ENCODE measurements at places on chromosomes 13 and 19.

DNA sequence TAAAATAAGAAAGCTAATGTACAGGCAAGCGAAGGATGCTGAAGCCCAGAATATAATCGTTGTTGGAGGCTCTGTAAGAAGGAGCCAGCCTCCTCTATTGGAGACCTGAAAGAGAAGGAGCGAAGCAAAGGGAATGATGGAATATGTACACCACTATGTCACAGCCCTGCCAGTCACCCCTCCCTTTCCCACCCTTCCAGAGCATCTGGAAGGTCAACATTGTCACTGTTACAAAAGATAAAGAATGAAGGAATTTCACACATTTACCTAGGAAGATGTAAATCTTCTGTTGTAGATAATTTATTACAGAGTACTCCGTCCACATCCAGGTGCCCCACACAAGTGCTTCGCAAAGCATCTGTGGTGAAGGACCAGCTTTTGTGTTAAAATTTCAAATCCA, 39.7 kb upstream of the SACS start:
- no peak for DNase-seq

DNA sequence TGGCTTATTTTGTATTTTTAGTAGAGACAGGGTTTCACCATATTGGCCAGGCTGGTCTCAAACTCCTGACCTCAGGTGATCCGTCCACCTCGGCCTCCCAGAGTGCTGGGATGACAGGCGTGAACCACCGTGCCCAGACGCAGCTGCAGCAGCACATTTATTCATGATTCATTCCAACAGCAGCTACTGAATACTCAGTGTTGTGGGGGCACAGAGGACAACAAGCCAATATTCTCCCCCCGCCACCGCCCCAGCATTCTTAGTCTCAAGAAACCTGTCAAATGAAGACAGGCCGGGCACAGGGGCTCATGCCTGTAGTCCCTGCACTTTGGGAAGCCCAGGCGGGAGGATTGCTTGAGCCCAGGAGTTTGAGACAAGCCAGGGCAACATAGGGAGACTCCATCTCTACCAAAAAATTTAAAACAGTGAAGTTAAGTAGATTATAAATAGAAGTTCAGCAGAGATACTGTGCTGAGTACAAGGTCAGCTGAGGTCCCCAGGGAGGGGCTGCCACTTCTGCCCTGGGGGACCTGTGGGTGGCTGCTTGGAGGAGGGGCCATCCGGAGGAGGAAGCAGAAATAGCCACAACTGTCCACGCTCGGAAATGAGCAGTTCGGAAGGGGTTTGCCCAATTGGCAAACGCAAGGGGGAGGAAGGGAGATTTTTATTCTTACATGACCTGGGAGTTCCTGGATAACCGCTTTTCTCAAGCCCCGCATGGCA, 4.3 kb downstream of the DOT1L start:
- no peak for DNase-seq

DNA sequence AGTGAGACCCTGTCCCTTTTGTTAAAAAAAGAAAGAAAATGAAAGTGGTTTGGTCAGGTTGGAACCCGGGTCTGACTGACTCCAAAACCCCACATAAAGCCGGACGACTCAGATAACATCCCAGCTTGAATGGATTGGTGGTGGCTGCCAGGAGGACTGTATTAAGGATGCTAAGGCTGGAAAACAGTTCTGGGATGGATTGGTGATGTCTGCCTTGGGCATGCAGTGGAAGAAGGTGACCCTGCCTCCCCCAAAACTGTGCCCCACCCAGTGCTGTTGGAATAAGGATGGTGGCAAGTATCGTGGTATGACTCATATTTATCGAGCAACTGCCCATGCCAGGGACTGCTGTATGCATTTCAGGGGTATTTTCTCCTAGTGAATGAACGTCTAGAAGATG, 18.5 kb upstream of the COLGALT1 start:
- DNase-seq, result no peak

- no peak for DNase-seq
Observed at GRCh38 chr19:30312582-30313352, 59.4 kb upstream of the ZNF536 start.

- no peak for DNase-seq
Observed at GRCh38 chr13:108984251-108984920, 355.0 kb downstream of the MYO16 start.

- no peak for DNase-seq
Observed at GRCh38 chr13:73138638-73139491, 80.1 kb downstream of the KLF5 start.

DNA sequence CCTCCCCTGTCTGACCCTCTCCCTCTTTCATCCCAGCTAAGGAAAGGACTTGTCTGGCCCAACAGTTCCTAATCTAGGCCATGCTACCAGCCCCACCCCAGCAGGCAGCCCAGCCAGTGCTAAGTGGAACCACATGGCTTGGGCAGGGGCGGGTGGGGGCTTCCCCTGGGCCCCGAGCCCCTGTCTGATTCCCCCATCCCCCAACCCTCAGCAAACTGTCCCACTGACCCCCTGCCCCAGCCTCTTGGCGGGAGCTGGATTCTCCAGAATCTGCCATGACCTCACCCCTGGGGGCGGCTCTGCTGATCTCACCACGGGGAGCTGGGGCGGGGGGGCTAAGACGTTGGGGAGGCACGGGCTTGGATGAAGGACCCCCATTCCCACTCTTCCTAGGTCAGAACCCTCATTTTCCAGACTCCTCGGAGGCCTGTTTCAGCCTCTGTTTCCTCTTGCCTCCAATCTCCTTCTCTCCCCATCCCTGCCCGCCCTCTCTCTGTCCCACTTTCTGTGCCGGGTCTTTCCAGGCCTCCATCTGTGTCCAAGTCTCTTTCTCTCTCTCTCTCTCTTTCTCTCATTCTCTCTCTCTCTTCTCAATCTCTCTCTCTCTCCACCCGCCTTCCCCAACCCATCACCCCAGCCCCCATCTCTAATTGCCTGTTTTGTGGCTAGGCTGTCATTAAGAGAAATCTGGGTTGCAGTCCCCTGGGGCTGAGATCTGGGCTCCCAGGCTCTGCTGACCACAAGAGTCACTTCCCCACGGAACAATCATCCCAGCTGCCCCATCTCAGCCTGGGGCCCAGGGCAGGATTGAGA, 2.7 kb downstream of the COL5A3 start:
- DNase-seq, result no peak

GRCh38 chr13:95862408-95862807, 185.5 kb downstream of the DNAJC3 start:
- DNase-seq, result no peak

DNA sequence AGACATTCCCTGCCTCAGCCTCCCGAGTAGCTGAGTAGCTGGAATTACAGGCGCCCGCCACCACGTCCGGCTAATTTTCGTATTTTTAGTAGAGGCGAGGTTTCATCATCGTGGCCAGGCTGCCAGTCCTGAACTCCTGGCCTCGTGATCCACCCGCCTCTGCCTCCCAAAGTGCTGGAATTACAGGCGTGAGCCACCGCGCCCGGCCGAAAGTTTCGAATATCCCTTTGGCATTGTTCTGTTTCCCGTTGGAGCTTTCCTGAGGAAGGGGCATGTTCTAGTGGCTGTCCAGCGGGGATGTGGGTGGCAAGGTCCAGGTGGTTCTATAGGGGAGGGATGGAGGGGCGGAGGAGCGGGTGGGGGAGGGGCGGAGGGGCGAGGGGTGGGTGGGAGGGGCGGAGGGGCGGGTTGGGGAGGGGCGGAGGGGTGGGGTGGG, 2.1 kb upstream of the BSG start:
- no peak for DNase-seq

DNA sequence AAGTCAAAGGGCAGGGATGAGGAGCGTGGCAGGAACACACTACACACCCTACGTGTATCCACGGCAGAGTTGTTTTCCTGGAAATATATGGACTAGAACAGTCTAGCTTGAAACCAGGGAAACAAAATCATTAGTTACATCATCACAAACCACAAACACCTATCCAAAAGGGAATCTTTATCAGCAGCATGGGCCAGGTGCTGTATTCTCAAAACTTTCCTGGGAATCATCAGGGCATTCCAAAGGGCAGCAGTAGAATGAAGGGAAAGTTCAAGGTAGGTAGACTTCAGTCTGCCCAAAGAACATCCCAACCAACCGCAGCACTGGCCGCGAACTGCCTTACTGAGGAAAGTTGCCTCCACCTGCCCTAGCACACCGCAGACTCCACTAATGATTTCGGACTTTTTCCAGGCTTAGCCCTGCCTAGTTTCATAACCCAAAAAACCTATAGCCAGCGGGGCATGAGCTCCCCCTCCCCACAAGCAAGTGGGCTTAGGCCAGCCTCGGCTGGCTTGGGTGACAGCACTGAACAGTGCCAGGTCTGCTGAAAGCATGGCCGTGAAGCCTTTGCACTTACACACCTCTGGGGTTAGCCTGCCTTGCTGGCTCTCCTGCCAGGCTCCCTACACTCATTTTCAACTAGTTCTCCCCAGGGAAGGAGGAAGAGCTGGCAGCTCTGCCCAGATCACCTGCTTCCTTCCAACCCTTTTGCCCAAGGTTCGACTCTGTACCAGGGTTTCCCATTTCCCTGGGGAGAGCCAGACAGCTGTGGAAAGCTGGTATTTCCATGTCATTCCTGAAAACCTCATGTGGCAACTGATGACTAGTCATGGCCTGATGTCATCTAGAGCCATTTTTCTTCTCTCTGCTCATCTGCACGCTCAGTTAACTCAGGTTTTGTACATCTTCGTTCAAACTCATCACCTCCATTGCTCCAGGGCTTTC, 77.3 kb upstream of the UBAC2 start:
- no peak for DNase-seq

All from stimulated activated CD8-positive, alpha-beta memory T cell treated with anti-CD3 and anti-CD28 coated beads, Interleukin-4, amount 100 ng/mL, for 1 hour (primary cell).